Stimulated activated CD8-positive, alpha-beta memory T cell treated with anti-CD3 and anti-CD28 coated beads, Interleukin-7, amount 100 ng/mL, for 1 hour (primary cell): ENCODE measurements at places on chromosomes 11 and 22.

DNA sequence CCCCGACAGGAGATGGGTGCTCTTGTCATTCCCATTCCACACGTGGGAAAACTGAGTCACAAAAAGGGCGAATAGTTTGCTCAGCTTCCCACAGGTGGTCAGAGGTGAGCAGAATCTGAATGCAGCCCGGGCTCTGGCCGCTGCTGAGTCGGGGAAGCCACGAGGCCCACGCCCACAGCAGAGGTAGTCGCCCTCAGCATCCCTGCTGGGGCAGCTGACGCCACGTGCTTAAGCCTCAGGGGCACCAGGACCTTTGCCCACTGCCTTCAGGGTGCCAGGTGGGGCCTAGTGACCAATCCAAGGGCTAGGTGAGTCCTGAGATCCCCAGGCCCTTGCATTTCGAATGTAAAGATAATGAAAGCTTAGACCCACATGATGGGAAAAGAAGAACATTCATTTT, 24.2 kb upstream of the ARFGAP3 start:
- DNase-seq, result no peak

DNA sequence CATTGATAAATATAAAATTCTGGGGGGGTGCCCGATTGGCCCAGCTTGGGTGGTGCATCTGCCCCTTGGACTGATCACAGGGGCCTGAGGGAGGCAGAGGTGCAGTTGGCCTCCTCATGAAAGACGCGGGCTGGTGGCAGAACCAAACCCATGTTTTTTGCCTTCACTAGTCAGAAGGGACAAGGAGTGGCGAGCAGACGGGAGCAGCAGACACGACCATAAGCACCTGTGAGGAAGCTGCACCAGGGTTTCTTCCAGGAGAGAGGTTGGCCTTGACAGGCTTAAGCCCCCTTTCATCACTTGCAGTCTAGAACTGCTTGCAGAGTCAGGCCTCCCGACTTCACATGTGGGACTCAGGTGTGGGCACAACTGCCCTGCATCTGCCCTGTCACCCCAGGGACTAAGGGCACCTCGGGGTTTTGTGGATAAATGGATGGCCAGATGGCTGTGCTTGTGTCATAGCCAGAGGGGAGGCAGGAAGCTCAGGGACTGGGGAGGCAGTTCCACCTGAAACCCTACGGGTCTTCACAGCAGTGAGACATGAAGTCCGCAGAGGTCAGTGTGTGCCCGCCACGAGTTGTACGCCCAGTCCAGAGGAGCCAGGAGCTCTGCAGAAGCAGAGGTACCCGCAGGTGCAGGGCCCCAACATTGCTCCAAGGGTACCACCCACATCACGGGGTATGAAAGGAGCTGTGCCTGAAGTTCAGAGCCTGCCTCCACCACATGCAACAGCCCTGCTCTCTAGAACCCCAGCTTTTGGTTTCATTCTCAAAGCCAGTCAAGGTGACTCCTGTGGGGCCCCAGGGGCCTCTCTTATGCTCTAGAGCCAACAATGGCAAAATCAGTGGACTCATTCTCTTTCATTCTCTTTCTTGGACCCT, 18.2 kb upstream of the SYT13 start:
- no peak for DNase-seq

DNA sequence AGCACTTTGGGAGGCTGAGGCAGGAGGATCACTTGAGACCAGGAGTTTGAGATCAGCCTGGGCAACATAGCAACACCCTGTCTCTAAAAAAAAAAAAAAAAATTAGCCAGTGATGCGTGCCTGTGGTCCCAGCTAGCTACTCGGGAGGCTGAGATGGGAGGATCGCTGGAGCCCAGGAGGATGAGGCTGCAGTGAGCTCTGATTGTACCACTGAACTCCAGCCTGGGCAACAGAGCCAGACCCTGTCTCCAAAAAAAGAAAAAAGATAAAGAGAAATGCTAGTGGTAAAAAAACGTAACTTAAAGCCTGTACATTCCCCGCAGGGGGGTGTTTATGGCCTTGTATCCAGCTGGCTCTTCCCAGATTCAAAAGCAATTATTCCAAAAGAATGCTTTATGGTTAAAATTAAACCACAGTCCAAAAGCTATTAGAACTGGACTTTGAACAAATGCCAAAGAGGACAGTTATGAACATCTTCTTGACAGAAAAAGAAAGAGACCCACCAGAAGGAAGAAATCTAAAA, 16.4 kb upstream of the SNX32 start:
- DNase-seq, result no peak

DNA sequence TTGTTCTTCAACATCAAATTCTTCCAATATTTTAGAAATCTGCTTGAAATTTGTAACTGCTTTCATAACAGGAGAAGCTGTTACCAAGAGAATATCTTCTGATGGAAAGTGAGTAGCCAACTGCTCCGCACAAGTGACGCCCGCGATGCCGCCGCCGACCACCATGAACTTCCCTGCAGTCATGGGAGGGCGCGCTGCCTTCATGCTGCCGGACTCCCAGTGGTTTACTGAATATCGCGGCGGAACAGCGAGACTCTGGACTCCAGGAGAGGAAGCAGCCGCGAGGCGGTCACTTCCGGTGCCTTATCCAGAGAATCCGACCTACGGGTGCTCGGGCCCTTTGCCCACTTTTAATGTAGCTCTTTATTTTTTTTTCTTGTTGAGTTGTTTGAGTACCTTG, 190.6 kb downstream of the GUCY1A2 start:
- no peak for DNase-seq

GRCh38 chr11:4798427-4799183, 5.6 kb downstream of the OR52R1 start:
- DNase-seq, result no peak

DNA sequence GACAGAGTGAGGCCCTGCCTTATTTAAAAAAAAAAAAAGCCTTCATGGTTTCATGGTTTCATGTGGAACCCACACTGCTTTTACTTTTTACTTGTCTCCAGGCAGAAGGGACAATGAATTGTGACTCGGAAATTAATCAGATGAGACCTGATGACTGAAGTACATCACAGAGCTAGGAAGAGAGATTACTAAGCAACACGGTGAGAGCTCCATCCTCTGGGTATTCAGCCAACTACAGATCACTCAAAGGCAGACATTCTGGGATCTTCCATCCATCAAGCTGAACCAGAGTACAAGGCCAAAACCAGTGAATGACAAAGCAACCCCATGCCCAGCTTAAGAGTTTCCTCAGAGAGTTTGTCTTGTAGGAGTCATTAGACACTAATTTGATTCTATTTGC, 433.2 kb downstream of the SOX6 start:
- DNase-seq, result no peak

GRCh38 chr22:30610299-30610698, 3.3 kb downstream of the TCN2 start:
- DNase-seq, result no peak
